EL (cell line): ENCODE measurements at places on chromosomes 6 and 20.

- no peak for DNase-seq
These were observed 24.4 kb downstream of the RPP40 start for GRCh38 chr6:4979426-4979825.

DNA sequence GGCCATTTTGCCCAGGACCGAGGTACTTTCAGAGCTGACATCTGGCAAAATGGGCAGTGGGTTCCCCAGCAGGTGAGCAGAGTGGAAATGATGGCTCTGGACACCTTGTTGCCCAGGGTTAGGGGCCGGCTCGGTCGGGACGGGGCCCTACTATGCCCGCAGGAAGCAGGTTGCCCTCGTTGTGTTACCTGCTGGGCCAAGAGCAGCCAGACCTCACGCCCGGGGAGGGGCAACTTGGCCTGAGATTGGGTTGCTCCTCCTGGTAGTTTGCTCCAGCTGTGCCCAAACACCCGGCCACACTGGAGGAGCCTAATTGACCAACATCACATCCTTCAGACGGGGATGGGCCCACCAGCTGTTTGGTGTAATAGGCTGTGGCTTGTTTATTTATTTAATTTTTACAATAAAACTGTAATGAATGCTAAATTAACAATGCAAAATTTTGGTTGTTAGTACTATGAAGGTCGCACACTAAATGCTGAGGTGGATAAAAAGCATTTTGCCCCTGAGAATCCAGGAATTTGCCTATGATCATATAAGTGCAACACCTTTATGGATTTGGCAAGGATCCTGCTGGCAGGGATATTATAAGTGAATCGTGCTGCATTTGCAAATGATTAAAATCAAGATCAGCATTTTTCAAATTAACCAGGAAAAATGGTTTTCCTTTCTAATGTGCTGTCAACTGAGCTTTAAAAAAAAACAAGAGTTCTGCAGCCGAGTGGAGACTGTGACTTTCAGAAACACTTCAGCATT, 26.6 kb upstream of the PCMTD2 start:
- DNase-seq = no peak

GRCh38 chr20:37319151-37319671, 26.7 kb upstream of the SRC start:
- DNase-seq = peak; percentile 59

GRCh38 chr6:130932438-130932837, 105.2 kb downstream of the SMLR1 start:
- DNase-seq = no peak

DNA sequence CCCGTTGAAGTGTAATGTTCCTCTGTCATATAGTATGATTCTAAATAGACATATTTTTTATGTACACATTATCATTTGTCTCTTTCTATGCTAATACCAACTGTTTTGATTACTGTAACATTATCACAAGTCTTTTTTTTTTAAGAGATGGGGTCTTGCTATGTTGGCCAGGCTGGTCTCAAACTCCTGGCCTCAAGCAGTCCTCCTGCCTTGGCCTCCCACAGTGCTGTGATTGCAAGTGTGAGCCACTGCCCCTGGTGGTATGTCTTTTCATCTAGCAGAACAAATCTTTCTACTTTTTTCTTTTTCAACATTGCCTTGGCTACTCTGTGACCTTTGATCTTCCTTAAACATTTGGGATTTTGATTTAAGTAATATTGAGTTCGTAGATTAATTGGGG, 57.7 kb downstream of the SLX4IP start:
- DNase-seq = no peak

GRCh38 chr6:161413355-161413771, 139.5 kb upstream of the AGPAT4 start:
- DNase-seq = no peak

DNA sequence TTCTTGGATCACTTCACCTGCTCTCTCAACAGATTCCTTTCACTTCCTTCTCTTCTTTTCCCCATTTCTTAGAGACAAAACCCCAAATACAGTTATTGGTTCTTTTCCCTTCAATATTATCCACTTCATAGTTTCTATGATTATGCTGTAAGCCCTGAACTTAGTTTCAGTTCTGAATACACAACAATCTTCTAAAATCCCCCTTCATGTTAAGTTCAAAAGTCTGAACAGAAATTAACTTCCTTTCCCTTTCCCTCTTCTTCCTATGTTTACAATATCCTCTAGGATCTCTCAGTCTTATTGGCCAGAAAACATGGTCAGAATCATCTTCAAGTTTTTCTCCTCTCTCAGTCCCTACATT, 57.7 kb downstream of the OGFRL1 start:
- DNase-seq = no peak

DNA sequence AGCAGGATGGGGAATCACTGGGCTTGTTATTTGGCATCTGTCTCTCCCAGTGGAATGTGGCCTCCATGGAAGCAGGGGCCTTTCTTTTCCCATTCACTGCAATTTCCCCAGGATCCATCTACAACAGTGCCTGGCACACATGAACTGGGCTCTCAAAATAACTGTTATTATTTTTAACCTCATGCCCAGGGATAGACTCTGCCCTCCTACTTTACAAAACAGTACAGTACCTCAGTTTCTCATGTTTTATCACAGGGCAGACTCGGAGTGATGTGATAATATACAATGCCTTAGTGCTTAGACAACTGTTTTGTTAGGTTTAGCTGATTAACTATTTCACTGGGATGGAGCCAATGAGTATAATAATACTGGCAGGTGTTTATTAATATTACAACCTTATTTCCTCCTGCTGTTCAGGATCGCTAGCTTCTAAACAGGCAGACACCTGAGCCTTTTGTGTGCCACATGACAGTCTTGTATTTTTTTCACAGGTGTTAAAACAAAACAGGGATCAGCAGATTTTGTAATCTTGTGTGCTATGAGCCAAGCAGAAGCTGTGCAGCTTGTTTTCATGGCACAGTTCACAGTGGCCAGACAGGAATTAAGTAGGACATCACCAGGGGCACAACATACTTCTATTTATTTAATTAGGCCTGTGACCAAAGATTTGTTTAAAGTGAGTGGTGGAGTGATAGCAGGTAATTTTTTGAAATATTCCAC, 157.7 kb upstream of the EYA4 start:
- DNase-seq = no peak

GRCh38 chr20:47606983-47607613, 105.4 kb downstream of the NCOA3 start:
- DNase-seq = peak; percentile 44

DNA sequence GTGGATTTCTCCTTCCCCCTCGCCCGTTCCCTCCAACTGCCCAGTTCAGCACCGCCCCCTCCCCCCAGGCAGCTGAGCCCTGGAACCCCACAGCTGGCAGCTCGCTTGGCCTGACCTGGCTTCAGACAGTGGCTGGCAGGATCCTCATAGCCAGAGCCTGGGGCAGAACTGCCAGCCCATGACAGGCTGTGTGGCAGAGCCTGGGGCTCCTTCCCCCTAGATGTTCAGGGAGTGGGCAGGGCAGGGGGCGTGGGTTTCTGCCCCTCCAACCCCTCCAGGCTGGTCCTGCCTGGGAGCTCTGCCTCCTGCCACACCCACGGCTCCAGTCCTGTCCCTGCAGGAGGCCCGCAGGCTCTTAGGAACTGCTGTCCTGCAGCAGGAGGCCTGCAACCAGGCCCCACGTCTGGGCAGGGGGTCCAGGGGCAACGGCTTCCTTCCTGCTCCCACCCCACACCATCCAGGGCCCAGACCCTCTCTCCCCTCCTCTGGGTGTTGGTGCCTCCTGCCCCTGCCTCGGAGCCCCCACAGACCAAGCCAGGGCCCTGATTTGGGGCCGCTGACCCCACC, 9.6 kb upstream of the KCNQ2 start:
- DNase-seq = no peak

DNA sequence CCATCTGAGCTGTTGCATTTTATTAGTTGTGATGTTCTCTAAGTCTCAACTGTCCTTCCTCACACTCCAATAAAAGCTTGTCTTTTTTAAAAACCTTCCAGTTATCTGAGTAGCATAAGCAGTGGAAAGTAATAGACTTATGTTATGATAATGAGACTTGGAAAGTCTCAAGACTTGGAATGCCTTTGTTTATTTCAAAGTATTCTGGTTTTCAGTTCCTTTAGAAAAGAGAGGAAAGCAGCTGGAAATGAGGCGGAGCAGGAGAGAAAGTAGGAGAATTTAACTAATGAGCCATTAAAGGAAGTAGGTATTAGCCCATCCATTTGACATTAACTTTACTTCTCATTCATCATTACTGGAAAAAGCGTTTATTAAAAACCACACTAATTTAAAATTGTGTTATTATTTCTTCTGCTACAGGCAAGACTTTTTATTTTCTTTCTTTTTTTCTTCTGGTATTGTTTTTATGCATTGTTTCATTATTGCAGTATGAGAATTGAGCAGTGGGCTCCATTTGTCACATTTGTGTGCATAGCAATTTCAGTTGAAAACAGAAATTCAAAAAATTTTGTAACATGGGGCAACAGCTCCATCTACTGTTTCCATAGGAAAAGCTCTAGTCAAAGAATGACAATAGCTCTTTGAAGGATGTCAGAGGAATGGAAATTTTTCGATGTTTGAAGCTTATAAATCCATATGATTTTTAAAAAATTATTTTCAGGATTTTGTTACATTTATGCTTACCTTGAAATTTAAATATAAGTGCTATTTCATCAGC, 194.8 kb downstream of the COL9A1 start:
- peak; percentile 29 for DNase-seq

DNA sequence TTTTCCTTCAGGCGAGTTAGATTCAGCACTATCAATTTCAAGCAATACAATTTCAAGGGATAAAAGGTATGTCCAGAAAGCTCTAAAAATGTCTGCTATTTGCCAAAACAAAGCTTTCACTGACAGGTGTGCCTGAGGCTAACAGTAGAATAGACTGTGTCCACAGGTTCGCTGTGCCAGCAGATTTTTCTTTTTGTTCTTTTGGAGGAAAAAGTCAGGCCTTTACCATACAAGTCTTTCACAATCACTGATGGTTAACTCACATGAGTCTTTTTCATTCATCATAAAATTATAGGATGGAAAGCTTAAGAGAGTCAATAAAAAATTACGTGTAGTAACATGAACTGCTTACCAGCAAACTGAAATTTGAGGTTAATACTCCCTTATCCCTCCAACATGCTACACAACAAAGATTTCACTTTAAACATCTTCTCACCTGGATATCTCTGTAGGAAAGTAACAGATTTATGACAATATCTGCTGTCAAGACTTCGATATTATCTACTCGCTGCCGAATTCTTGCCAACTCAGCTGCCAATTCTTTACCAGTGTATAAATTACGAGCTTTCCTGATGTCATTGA, 95.4 kb downstream of the MAP3K5 start:
- no peak for DNase-seq

- no peak for DNase-seq
These were observed 173.0 kb downstream of the GMDS start for GRCh38 chr6:2072453-2072852.

GRCh38 chr6:33014841-33015634, 5.6 kb upstream of the HLA-DOA start:
- DNase-seq = peak; percentile 78

DNA sequence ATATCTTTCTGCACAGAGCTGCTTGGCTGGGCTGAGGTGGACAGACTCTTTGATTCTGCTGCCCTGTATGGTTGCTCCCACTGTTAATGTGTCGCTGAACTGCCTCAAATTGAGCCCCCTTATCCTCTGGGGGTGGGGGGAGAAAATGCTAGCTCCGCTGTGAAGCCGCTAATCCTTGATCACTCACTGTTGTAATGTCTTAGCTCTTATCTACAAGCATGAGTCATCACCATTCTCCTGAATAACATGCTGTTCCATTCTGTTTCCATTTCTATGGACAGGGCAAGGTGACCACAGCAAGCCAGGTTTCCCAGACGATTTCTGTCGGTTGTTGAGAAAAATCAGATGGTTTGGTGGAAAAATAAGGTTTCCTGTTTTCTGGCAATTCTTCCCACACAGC, 218.4 kb upstream of the GGTLC1 start:
- DNase-seq = no peak

DNA sequence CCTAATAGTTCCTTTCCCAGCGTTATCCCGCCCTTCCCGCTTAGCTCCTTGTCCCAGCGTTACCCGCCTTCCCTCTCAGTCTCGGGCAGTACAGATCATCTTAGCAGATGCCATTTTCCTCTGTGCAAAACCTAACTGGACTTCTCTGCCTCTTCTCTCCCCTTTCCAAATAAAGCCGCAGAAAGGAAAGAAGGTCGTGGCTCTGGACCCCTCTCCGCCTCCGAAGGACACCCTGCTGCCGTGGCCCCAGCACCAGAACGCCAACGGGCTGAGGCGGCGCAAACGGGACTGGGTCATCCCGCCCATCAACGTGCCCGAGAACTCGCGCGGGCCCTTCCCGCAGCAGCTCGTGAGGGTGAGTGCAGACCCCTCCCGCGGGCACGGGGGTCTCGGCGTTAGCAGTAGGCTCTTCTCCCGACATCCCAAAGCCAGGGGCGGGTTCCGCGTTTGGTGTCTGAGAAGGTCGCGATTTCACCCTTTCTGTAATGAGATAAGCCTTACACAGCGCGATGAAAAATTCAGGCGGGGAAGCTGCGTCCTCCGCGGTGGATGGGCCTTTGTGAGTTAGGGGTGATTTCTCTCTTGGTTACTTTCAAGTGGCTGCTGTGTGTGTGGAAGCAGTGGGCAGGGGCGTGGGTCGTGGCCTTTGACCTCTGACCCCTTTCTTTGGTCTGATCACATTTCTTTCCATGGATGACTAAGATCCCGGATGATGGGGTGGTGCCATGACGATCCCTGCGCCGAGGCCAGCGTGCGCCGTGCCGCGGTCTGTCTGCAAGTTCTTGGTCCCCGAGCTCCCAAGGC, 292.7 kb downstream of the TAF4 start:
- DNase-seq = no peak

DNA sequence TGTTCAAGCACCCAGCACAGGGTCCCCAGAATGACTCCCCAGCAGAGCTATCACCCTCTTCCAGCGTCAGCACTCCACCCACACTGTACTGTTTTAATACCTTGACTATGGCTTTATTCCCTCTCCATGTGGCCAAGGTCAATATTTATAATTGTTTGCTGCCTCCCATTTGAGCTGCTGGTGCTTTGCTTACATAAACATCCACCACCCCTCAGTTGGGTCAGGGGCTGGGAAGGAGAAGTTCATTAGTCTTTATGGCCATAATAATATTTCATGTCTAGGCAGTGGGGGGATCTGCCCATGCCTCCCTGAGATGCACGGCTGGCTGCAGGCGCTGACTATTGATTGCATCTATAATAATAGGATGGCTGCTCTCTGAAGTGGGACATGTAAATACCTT, 41.8 kb upstream of the SAYSD1 start:
- no peak for DNase-seq

DNA sequence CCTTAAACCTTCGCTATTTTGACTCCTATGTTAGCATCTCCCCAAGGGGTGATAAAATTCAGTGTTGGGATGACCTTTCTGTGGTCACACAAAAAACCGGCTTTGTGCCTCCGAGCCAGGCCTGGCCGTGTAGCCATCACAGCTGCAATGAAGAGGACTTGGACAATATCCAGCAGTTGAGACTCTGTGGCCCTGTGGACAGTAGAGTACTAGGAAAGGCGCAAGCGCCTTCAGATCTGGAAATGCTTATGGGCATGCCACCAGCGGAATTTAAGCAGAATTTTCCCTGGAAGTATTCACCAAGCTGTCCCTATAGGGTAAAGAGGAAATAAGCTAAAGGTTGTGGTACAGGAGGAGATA, 63.3 kb upstream of the SLC2A12 start:
- no peak for DNase-seq

- DNase-seq = peak; percentile 74
These were observed 492.0 kb upstream of the MARCKS start for GRCh38 chr6:113365191-113365590.
